ENCODE measurements at places on chromosomes 5 and 9. TPM values are rescaled to one million over a fixed set of nuclear protein-coding genes. Genes with fewer than 3 reads are reported as not detected.

Gene FCN1
- not detected for total RNA-seq

- DNase-seq: no peak
These were observed 23.0 kb downstream of the GLIS3 start for GRCh38 chr9:4276856-4277255.

Gene TRIM23
- total RNA-seq: 6.3 TPM

DNA sequence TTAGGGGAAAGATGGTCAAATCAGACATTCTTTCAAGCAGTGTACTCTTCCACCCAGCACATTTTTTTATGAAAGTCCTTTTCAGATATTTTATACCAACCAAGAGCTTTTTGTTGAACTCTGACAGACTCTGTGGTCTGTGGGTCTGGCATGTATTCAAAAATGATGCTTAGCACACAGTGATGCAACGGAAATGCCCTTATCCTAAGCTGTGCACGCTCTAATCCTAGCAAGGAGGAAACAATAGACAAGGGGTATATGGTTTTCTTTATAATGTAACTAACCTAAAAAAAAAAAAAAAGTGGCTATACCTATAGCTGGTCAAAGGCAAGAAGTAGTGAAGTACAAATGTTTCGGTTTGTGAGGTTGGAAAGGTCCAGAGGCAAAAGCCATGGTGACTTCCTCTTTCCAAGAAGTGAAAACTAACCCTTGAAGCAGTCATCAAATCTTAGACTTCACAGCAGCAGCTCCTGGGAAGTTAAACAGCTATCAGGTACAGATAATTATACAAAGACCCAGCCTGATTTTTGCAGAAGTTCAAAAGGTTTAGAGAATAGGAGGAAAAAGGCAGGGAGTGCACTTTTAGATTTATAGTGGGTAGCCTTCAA is 82.5 kb downstream of the SEMA6A start:
- peak; percentile 84 for DNase-seq

Gene QRFP
- total RNA-seq: not detected

DNA sequence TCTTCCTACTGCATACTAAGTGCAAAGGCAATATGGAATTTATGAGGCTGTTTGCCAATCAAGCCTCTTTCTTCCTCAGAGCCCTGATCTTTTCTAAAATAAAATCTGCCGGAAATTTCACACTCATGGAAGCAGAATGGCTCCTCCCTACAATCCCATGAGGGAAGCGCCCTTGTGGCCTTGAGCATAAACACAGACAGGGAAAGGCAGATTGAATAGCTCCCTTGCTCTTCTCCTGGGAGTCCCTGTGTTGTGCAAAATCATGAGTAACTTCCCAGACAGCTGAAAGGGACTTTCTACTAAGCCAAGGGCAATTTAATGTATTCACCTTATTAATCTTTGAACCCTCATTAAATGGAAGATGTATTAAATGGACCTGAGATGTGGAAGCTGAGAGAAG is 226.1 kb upstream of the PIK3R1 start:
- DNase-seq: no peak

DNA sequence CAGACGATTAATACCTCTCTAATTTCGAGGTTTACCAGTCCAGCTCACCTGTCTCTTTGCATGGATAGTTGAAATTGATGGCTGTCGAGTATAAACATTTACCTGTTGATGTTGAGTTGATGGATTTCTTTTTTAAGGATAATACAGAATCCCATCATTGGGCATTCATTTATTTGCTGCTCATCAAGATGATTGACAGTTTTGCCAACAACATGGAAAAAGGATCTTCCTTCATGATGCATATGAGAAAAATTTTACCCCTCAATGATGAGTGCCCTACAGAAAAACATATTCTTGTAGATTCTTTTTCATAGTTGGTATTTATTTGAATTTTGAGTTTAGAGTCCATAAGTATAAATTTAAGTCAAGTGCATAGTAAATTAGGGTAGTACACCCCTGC is 59.2 kb downstream of the ZCCHC7 start:
- no peak for DNase-seq

DNA sequence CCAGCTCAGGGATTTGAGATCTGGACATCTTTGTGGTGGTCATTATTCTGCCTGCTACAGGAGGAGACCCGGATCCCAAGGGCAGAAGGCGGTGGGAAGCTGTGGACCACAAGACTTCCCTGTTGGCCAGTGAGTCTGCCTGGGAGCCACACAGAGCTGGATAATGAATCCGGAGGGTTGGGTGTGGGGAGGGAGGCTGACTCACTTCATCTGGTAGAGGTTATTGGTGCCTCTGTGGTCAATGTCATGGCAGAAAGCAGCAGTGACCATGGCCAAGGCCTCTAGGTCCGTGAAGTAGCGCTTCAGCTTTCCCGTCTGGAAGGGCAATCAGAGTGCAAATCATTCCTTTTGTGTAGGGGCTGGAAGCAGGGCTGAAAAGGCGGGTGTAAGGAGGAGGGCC is 58.5 kb downstream of the PDE6A start:
- peak; percentile 89 for DNase-seq

Gene MAMDC2
- 3.4 TPM for total RNA-seq

DNA sequence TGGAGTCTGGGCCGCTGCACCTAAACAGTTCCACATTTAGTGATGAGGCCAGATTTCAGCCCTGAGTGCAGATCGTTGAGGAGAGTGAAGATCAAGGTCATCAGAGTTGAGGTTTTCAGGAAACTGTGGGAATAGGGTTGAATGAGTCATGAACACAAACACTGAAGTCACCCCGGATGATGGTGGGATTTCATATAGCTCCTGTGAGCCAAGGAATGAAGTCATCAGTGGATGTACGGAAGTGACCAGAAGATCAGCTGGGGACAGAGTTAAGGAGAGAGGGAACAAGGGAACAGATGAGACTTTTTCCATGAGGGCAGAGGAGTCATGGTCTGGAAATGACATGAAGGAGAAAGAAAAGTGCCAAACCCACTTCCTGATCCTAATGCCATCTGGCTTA is 36.5 kb downstream of the PALM2AKAP2 start:
- DNase-seq: peak; percentile 100

DNA sequence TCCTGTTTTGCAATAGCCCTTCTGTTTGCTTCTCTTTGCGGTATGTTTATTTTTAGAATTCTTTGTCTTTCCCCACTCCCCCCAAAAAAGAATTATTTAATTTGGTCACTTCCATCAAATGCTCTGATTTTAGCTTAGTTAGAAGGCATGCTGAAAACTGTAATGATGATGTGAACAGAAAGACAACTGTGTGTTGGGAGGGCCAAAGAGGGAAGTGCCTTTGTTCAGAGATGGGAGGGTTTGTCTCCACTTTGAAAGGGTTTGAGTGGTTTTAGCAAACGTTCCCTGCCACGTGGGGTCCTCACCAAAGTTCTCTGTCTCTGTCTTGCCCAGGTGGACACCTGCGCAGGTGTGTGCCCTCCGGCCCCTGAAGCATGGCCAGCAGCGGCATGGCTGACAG is 41.9 kb downstream of the SYK start:
- no peak for DNase-seq

Gene FBXO4
- total RNA-seq: 7.1 TPM

- DNase-seq: no peak
These were observed 426.1 kb downstream of the RAB3C start for GRCh38 chr5:59008816-59009473.

Gene SUSD3
- total RNA-seq: 1.4 TPM

GRCh38 chr5:129063483-129064113 is 31.0 kb upstream of the ISOC1 start:
- DNase-seq: peak; percentile 2

All from M059J (cell line).